ENCODE measurements at places on chromosomes 5 and 9.

- peaks cover 3% of the 10 kb centered on the region for H3K4me1 ChIP-seq
- H3K4me3 ChIP-seq = no peak overlapping the region
- no peaks in the 10 kb centered on the region for H3K27me3 ChIP-seq
- H3K36me3 ChIP-seq = no peaks in the 10 kb centered on the region
- DNase-seq = no peak
Measured at GRCh38 chr5:158951436-158952247, 148.1 kb downstream of the EBF1 start.

DNA sequence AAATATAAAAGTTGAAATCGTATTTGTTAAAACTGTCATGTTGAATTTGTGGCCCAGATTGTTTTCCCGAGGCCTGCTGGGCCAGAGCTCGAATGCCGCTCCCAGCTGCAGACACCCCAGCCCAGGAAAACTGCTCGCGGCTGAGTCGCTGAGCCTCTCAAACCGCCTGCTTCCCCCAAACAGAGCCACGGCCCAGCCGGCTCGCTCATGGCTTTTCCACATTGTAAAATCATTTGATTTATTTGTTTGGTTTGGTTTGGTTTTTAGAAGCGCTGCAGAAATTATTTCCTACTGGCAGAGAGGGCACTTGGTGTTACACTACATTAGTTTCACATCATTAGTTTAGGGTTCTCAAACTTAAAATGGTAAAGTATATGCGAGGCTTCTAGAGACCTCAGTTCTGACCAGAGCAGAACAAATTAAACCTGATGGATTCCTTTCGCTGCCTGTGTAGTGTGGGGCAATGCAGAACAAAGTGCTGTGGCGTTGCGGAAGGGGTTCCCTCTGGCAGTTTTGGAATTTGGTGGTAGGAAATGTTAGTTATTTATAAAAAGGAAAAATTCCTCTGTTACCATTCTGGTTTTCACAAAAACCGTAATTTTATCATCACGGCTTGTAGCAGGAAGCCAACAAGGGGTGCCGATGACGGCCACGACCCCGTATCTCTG is 156.5 kb upstream of the PITX1 start:
- no peaks in the 10 kb centered on the region for H3K36me3 ChIP-seq
- H3K4me1 ChIP-seq = no peaks in the 10 kb centered on the region
- no peak overlapping the region for H3K27ac ChIP-seq
- H3K27me3 ChIP-seq = no peaks in the 10 kb centered on the region

DNA sequence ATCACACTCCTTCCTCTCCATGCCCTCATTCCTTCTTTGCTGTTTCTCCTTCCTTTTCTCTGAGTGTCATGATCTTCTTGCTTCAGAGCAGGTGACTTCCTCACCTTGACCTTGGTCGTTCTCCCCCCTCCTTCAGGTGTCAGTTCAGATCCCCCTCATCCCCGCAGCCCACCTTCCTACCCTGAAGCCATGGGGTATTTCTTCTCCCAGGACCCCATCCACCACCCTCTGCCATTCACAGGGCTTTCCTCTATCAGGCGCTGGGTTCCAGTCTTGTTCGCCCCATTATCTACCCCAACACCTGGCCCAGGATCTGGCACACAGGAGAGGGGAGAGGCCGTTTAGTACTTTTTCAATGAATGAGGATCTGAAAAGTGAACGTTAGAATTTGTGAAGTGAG is 101.0 kb downstream of the NSG2 start:
- H3K4me3 ChIP-seq = no peak overlapping the region
- H3K4me1 ChIP-seq = no peaks in the 10 kb centered on the region
- DNase-seq = no peak
- no peak overlapping the region for H3K27ac ChIP-seq
- no peaks in the 10 kb centered on the region for H3K36me3 ChIP-seq

- DNase-seq = no peak
- H3K27me3 ChIP-seq = no peaks in the 10 kb centered on the region
- no peaks in the 10 kb centered on the region for H3K4me1 ChIP-seq
- peaks cover 69% of the 10 kb centered on the region for H3K36me3 ChIP-seq
- no peak overlapping the region for H3K4me3 ChIP-seq
Measured at GRCh38 chr9:89395931-89396710, 77.8 kb downstream of the SECISBP2 start.

- no peaks in the 10 kb centered on the region for H3K4me1 ChIP-seq
- no peak overlapping the region for H3K4me3 ChIP-seq
- no peaks in the 10 kb centered on the region for H3K36me3 ChIP-seq
Measured at GRCh38 chr5:73387601-73388305, 60.8 kb downstream of the FOXD1 start.

- no peak for DNase-seq
Measured at GRCh38 chr9:110566156-110566555, 13.4 kb downstream of the SVEP1 start.

GRCh38 chr5:2574155-2574554 is 177.3 kb downstream of the IRX2 start:
- H3K27me3 ChIP-seq = no peaks in the 10 kb centered on the region
- H3K27ac ChIP-seq = no peak overlapping the region
- H3K36me3 ChIP-seq = no peaks in the 10 kb centered on the region

GRCh38 chr9:129637102-129637501 is 4.8 kb downstream of the ASB6 start:
- no peak overlapping the region for H3K27ac ChIP-seq
- no peak overlapping the region for H3K4me3 ChIP-seq
- no peaks in the 10 kb centered on the region for H3K27me3 ChIP-seq
- no peak for DNase-seq
- peaks cover 74% of the 10 kb centered on the region for H3K36me3 ChIP-seq
